ENCODE measurements at places on chromosomes 12 and 14. TPM values are rescaled to one million over a fixed set of nuclear protein-coding genes. Genes with fewer than 3 reads are reported as not detected.

- no peak for DNase-seq
Measured at GRCh38 chr14:58243790-58244555, 670 bp upstream of the PSMA3 start.

- DNase-seq, result no peak
Measured at GRCh38 chr12:111203446-111203845, 165.4 kb downstream of the PHETA1 start.

DNA sequence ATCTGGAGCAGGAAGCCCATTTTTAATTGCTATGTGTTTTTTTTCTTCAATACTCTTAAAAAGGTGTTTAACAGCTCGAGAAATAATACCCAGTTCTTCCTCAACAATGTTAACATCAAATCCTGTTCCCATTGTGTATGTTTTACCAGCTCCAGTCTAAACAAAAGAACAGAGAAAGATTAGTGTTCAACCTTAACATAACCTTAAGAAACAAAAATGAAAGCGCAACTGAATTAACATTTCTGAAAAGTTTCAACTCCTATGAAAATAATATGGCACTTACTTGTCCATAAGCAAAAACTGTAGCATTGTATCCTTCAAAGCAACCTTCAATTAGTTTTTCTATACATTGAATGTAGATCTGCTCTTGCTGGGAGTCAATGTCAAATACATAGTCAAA, 73.2 kb downstream of the KIF21A start:
- DNase-seq, result no peak

GRCh38 chr14:50762001-50762930, 68.7 kb downstream of the NIN start:
- no peak for DNase-seq

GRCh38 chr12:92503029-92503931, 199.5 kb upstream of the PLEKHG7 start:
- DNase-seq, result peak; percentile 38

DNA sequence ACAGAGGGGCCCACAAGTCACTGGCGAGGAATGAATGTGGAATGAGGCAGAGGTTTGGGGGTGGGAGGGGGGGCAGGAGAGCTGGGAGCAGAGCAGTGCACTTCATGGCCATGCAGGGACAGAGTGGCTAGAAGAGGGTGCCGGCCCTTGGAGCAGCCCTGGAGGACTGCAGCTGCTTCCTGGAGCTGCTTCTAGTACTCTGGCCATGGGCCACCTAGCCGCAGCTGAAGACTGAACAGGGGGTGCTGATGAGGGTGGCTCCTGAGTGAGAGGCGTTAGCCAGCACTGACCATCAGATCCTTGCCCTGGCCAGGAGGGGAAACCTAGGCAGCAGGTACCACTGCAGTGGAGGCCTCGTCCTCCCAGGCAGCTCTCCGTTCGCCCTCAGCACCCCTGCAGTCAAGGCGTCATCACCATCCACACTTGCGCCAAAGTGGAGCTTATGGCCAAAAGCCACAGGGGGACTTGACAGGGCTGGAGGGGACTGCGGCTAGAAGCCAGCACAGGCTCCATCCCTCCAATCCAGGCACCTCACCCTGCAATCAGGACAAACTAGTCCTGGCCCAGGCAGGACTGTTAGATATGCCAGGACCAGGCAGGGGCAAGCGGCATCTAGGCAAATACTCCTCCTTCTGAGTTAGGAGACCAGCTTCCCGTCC, 16.4 kb downstream of the OTUB2 start:
- no peak for DNase-seq

Gene HELB
- 10.6 TPM for total RNA-seq

Gene CACNA2D4
- 0.45 TPM for total RNA-seq

Gene TAS2R13
- total RNA-seq, result 14.9 TPM

Measured in cerebellum (tissue), 4 donors.